Activated CD4-positive, alpha-beta memory T cell treated with anti-CD3 and anti-CD28 coated beads, Interleukin-2, amount 10 ng/mL, durations not matched to agents 7 days and 5 days (primary cell): ENCODE measurements at places on chromosomes 2 and 18.

- no peak overlapping the region for H3K27ac ChIP-seq
- no peak for DNase-seq
- H3K4me1 ChIP-seq = no peaks in the 10 kb centered on the region
- H3K4me3 ChIP-seq = no peak overlapping the region
These were observed 412.6 kb upstream of the SMIM21 start for GRCh38 chr18:75840131-75840530.

DNA sequence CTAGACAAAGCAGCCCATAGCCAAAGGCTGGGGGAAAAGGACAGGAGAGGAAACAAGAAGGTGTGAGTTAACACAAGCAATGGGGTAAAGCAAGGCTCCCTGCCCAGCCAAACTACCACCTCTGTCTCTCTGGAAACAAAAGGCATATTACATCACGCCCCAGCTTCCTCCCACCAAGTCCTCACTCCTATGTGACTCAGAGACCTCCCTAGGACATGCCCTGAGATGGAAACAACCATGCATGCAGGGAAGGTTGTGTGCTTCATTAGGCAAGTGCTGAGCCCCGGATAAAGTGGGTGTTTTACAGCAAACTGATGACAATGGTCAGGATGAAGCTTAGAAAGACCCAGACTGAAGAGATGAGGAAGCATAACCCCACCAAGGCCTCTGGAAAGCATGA is 9.0 kb upstream of the ATRAID start:
- H3K27ac ChIP-seq = peak overlapping the region; percentile 9
- H3K4me3 ChIP-seq = no peak overlapping the region
- H3K4me1 ChIP-seq = peaks cover 33% of the 10 kb centered on the region
- H3K27me3 ChIP-seq = no peaks in the 10 kb centered on the region
- no peak for DNase-seq

- H3K27ac ChIP-seq = no peak overlapping the region
- no peak for DNase-seq
- H3K27me3 ChIP-seq = no peaks in the 10 kb centered on the region
- H3K36me3 ChIP-seq = no peaks in the 10 kb centered on the region
These were observed 220.6 kb upstream of the COPS8 start for GRCh38 chr2:236865052-236865451.

DNA sequence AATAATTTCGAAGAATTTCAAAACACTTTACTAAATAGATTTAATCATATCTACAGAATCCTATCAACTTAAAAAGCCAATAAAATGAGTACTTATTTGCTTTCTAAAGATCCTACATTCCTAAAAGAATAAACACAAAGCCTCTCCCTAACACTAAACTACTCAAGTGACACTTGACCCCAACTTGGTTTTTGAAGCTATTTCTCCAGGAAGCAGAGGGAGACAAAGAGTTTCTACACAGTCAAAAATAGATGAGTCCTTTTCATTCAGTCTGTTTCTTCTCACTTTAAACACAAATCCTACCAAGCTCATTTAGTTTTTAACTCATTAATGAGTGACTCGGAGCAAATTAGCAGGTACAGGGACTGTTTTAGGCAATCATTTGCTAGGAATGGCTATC is 2.1 kb downstream of the ATL2 start:
- peak overlapping the region; percentile 19 for H3K4me3 ChIP-seq
- peaks cover 7% of the 10 kb centered on the region for H3K36me3 ChIP-seq
- no peak overlapping the region for H3K27ac ChIP-seq

DNA sequence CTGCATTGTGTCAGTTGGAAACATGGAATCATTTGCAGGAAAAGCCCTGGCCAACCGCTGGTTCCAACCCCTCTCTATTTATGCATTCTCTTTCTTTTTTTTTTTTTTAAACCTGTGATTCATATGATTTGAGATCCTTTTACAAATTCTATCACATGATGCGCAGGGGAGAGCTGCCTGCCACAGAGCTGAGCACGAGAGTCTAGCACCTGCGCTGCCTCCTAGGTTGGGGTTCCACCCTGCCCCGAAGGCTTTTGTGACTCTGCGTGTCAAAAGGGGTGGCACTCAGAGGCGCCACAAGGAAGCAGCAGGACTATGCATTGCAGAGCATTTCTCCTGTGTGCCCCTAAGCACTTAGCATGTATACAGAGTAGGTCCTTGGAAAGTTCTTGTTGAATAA is 17.3 kb upstream of the ESPNL start:
- no peak overlapping the region for H3K4me3 ChIP-seq
- no peak overlapping the region for H3K27ac ChIP-seq
- H3K27me3 ChIP-seq = no peaks in the 10 kb centered on the region
- no peak for DNase-seq

- peaks cover 24% of the 10 kb centered on the region for H3K27me3 ChIP-seq
- DNase-seq = no peak
- no peak overlapping the region for H3K27ac ChIP-seq
- H3K4me3 ChIP-seq = no peak overlapping the region
- peaks cover 2% of the 10 kb centered on the region for H3K4me1 ChIP-seq
These were observed 2.2 kb downstream of the NOL4 start for GRCh38 chr18:34222307-34223163.

- no peak for DNase-seq
- H3K4me3 ChIP-seq = no peak overlapping the region
- peaks cover 14% of the 10 kb centered on the region for H3K4me1 ChIP-seq
These were observed 16.5 kb upstream of the AAK1 start for GRCh38 chr2:69659941-69660483.

DNA sequence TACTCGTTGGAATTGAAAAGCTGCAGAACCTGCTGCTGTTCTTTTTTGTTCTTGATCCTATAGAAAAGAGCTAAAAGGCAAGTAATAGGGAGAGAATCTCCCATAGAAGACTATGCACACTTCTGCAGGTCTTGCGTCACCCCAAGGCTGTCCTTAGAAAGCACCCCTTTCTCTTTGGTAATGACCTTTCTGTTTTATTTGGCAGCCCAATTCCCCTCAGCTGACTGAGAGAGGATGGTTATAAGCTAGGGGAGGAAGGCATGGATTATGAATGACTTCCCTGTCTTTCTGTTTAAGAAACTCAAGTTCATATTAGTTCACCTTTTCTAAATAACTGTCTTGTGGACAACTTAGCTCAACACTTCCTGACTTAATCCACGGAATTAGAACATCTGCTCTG is 122.9 kb downstream of the TXNL1 start:
- H3K36me3 ChIP-seq = no peaks in the 10 kb centered on the region
- no peak overlapping the region for H3K27ac ChIP-seq
- no peaks in the 10 kb centered on the region for H3K27me3 ChIP-seq
- no peaks in the 10 kb centered on the region for H3K4me1 ChIP-seq
- DNase-seq = no peak

DNA sequence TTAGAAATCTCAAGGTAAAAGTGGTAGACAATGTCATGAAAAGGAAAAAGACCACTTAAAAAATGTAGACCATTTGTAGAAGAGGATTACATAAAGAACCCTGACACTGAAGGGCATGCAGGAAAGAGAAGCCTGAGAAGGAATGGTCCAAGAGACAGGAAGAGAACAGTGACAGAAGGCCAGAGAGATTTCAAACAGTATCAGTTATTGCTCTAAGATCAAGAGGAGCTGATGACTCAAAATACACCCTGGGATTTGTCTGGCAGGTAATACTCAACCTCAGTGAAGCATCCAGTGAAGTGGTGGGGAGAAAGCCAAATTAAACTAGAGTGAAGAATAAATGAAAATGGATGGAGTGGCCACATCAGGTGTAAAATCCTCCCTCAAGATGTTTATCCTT is 100.5 kb downstream of the PDE11A start:
- H3K27ac ChIP-seq = no peak overlapping the region
- DNase-seq = no peak
- H3K4me1 ChIP-seq = no peaks in the 10 kb centered on the region
- H3K27me3 ChIP-seq = no peaks in the 10 kb centered on the region
